Putamen (tissue), 1 donor: ENCODE measurements at places on chromosomes 13 and 19.

- DNase-seq, result no peak
These were observed 378.0 kb downstream of the UQCRFS1 start for GRCh38 chr19:28834996-28835395.

DNA sequence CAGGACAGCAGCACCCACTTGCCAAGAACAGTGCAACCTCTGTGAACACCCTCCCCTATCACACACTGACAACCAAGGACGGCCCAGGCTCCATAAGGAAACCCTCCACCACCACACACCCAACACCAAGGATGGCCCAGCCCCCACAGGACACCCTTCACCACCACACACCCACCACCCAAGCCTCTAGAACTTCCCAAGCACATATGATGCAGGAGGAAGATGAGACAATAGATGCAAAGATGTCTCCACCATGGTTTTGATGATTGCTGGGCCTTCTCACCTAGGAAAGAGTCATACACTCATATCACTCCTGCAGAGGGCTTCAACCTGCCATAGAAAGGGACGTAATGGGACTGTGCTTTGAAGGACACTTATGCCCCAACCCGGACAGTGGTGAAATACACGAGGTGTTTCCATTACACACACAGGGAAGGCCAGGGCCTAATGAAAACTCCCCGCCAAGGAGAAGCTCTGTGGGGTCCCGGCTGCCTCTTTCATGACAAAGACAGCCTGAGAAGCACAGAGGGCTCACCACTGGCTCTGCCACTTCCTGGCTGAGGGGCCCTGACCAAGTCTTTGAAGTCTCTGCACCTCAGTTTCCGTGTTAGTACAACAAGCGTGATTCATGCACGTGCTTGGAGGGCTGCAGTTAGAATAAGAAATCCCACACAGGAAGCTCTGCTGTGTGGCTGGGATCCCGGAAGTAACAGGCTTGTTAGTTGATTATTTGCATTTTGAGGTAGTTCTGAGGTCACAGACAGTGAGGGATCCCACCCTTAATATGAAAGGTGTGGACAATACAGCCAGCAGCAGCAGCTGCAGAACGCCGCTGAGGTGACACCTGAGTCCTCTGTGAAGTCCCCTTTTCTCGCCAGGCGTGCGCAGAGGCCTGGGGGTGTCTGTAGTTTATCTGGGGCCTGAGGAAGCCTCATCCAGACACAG, 61.9 kb upstream of the ATP12A start:
- DNase-seq, result no peak

- peak; percentile 88 for DNase-seq
These were observed 82.9 kb upstream of the C1QTNF9B start for GRCh38 chr13:23980160-23980551.

- no peak for DNase-seq
These were observed 78.8 kb upstream of the TMTC4 start for GRCh38 chr13:100753376-100753775.

DNA sequence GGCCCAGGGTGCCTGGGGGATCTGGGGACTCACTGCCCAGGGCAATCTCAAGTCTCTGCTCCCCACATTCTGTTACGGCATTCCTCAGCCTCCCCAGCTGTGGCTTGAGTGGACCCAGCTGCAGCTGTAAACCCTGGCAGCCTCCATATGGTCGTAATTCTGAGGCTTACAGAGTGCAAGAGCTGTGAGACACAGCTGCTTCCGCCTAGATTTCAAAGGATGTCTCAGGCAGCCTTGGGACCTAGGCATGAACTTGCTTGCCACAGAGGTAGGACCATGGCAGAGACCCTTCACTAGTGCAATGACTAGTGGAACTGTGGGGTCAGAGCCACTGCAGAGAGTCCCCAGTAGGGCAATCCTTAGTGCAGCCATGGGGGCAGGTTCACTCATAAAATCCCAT, 297.5 kb downstream of the ENOX1 start:
- no peak for DNase-seq

- no peak for DNase-seq
These were observed 45.9 kb downstream of the SLC15A1 start for GRCh38 chr13:98706446-98707110.

DNA sequence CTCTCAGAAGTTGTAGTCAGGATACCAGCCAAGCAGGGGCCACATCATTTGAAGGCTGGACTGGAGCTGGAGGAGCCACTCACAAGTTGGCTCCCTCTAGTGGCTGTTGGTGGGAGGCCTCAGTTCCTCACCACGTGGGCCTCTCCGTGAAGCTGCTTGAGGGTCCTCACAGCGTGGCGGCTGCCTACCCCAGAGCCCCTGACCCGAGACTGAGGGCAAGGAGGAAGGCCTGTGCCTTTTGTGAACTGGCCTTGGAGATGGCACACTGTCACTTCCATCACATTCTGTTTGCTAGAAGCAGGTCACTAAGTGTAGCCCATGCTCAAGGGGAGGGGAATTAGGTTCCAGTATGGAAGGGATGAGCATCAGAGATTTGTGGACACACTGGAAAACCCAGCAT, 14.6 kb downstream of the GNA11 start:
- no peak for DNase-seq

- DNase-seq, result no peak
These were observed 6.3 kb downstream of the PMIS2 start for GRCh38 chr19:35592226-35592625.

GRCh38 chr19:31825134-31826094, 476.2 kb upstream of the TSHZ3 start:
- DNase-seq, result no peak

DNA sequence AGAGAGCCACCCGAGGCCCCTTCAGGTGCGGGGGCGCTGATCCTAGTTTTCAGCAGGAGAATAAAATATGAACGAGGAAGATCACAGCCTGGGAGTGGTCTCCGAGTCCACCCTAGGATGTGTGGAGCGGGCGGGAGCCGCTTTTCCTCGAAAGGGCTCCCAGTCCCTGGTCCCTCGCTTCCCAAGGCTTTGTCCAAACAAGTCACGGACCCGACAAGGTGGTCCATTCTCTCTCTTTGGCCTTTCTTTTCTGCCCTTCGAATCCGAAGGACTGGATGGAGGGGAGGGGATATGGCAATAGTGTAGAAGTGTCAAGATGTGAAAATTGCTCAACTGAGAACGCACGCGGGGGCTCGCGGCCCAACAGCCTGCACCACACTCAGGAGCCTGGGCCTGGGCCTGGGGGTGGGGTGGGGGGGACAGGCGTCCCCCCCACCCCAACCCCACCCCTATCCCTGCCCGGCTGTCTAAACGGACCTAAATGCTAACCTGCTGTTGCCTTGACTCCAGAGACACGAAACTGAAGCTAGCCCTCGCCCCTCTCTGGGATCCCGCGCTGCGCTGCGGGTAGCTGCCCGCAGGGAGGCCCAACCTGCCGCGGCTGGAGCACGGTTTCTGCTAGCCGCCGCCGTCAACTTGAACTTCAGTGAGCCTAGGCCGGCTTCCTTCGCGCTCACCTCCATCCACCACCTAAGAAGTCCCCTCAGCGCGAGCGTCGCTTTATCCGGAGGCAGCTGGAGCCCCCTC, 7.1 kb downstream of the ZIC2 start:
- no peak for DNase-seq

GRCh38 chr13:32211813-32212212, 103.3 kb downstream of the ZAR1L start:
- no peak for DNase-seq

DNA sequence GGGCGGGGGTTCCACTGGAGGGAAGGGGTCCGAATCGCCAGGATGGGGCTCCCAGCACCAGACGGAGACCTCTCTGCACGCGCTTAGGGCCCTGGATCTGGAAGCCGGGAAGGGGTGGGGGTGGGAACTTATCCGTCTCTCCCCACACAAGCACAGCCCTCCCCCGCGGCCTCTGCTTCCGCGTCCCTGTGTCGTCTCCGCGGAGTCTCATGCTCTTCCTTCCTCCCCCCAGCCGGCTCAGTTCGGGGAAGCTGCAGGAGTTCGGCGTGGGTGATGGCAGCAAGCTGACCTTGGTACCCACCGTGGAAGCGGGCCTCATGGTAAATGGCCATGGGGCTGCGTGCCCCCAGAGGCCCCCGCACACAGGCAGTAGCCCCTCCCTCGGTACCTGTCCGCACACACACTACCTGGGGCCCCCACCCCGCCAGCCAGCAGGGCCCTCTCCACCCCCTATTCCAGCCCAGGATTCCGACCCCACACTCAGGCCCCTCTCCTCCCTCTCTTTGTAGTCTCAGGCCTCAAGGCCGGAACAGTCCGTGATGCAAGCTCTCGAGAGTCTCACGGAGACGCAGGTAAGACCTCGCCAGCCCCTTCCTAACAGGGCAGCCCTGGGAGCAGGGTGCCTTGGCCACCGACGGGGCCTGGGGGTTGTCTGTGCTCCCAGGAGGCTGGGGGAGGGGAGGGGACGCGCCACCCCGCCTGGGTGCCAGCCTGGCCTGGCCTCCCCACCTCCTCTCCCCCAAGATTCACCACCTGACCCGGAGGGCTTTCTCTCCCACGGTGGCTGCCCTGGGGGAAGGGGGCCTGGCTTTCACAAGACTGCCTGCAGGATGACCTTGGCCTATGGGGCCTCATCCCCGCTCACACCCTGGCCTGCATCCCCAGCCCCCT, 3.2 kb downstream of the MIDN start:
- DNase-seq, result no peak

GRCh38 chr19:17020385-17020784, 6.2 kb downstream of the CPAMD8 start:
- DNase-seq, result peak; percentile 17

- no peak for DNase-seq
These were observed 25.3 kb upstream of the MED4 start for GRCh38 chr13:48120241-48120640.

GRCh38 chr19:13023656-13024055, 28.4 kb downstream of the NFIX start:
- no peak for DNase-seq

GRCh38 chr19:18340990-18341868, 831 bp downstream of the PGPEP1 start:
- no peak for DNase-seq

DNA sequence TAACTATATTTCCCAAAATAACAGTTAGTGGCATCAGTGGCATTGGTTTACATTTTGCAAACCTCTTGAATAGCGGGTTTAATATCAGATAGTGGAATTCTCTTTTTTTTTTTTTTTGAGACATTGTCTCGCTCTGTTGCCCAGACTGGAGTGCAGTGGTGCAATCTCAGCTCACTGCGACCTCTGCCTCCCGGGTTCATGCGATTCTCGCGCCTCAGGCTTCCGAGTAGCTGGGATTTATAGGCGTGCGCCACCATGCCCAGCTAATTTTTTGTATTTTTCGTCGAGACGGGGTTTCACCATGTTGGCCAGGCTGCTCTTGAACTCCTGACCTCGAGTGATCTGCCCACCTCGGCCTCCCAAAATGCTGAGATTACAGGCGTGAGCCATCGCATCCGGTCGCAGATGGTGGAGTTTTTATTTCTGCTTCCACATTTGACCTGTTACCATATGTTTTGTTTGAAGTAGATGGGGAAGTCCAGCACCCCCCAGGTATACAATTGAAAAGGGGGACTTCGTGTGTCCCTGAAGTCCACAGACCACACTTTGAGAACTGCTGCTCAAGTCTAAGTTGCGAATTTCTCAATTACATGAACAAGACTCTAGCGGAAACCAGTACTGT, 40.5 kb upstream of the XPO4 start:
- no peak for DNase-seq
